SK-N-SH (cell line): ENCODE measurements at places on chromosomes 3 and 15.

GRCh38 chr15:39381517-39381916 is 199.4 kb upstream of the THBS1 start:
- DNase-seq, result no peak

DNA sequence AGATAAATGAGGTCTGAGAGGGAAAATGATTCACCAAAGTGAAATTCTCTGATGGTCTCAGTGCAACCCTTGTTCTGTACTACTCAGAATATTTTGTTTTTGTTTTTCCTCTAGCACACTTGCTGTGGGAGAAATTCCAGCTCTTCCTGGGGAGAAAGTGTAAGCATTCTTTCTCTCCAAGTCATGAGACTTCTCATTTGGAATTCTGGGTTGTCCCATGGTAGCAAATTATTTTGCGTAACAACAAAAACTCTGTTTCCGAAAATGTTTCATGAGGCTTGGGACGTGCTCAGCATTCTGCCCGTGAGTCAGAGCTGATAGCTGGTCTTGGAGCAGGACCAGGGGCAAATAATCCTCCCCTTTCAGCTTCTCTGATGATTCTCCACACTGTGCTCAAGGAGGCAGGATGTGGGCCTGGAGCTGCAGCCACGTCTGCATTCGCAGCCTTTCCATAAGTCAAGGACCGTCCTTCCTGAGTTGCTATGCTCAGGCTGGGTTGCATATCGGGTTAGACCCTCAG is 70.3 kb downstream of the SENP2 start:
- DNase-seq, result no peak

GRCh38 chr3:32592011-32592410 is 21.4 kb upstream of the DYNC1LI1 start:
- DNase-seq, result no peak

- no peak for DNase-seq
Measured at GRCh38 chr3:177831361-177831760, 634.1 kb upstream of the TBL1XR1 start.

DNA sequence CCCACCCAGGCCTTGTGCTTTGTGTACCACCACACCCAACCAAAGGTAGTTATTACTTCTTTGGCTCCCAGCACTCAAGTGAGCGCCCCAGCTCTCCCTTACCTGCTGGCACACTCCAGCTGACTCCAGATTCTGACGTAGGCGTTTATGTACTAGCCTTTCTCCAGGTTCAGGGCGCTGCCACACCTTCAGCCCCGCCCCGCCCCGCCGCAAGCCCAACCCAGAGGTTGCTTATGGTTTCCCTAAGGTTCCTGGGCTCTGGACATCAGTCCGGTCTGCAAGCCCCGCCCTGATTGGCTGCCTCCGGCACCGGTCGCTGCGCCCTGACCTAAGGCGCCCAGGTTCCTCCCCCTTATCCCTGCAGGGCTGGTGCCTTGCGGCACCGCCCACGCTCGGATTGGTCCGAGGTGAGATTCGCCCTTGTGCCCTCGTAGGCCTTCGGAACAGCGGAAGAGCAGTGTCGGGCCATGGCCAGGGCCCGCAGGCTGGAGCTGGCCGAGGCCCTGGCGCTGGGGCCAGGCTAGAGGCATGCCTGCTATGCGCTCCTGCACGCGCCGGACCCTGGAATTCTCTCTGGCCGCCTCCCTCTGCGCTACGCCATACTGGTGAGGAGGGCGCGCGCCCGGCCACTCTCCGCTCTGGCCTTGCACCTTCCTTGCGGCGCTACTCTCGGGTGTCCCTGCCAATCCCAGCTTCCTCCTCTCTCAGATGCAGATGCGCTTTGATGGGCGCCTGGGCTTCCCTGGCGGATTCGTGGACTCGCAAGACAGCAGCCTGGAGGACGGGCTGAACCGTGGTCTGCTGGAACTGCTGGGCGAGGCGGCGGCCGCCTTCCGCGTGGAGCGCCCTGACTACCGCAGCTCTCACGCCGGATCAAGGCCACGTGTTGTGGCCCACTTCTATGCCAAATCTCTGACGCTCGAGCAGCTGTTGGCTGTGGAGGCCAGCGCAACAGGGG is 19.8 kb upstream of the NUDT16 start:
- DNase-seq, result no peak
